ENCODE measurements at places on chromosomes 7 and 10. TPM values are rescaled to one million over a fixed set of nuclear protein-coding genes. Genes with fewer than 3 reads are reported as not detected.
A peak's percentile ranks its signal among the peaks of the same experiment; 100 is the strongest.

- peak overlapping the region; percentile 96 for H3K27ac ChIP-seq
- H3K36me3 ChIP-seq: peaks cover 13% of the 10 kb centered on the region
- H3K4me3 ChIP-seq: peak overlapping the region; percentile 27
- H3K4me1 ChIP-seq: peaks cover 16% of the 10 kb centered on the region
Measured at GRCh38 chr10:73576178-73576889, 14.8 kb downstream of the USP54 start.

DNA sequence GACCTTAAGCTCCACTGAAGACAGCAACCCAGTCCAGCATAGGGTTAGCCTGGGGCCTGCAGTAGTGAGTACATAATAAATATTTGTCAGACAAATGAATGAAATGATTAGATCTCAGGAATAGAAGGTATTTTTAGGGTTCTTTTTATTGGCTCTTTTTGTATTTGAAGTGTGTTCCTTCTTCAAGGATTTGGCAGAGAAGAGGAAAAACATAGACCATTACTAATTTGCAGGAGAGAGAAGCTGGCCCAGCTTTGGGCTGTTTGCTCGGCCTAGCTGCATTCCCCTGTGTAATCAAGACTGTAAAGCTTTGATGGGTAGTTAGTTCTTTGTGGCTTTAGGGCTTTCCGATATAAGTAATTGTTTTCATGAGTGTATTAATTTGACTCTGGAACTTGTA is 64.2 kb downstream of the CNNM2 start:
- no peaks in the 10 kb centered on the region for H3K36me3 ChIP-seq
- no peak overlapping the region for H3K4me3 ChIP-seq
- no peak for DNase-seq

- no peak for DNase-seq
- no peak overlapping the region for H3K4me3 ChIP-seq
- peaks cover 8% of the 10 kb centered on the region for H3K27me3 ChIP-seq
- H3K27ac ChIP-seq: peak overlapping the region; percentile 8
- H3K4me1 ChIP-seq: peaks cover 32% of the 10 kb centered on the region
Measured at GRCh38 chr10:71223347-71224058, 11.1 kb downstream of the UNC5B start.

KLF14 gene
- 0.55 TPM for total RNA-seq

DNA sequence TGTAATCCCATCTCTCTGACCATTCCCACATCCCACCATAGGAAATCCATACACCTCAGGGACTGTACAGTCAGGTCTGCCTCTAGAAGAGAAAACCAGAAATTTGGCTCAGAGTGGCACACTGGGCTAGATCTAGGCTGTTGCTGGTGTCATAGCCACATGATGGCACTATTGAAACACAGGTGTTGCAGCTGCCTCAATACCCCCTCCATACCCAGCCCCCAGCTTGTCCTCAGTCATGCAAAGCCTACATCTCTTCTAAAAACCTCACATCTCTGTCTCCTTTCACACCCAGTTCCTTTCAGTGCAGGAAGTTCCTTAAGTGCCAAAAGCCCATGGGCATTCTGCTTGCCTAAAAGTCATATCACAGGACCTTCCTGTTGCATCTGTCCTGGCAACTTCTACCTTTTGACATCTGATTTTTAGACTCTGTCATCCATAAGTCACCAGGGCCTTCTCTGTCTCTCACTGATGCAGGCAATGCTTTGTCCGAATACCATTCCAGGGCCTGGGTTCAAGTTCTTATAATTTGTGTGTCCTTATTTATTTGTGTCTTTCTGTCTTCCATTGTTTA is 27.0 kb upstream of the HIBADH start:
- DNase-seq: no peak
- no peaks in the 10 kb centered on the region for H3K36me3 ChIP-seq
- H3K4me1 ChIP-seq: peaks cover 12% of the 10 kb centered on the region
- no peak overlapping the region for H3K4me3 ChIP-seq

DNA sequence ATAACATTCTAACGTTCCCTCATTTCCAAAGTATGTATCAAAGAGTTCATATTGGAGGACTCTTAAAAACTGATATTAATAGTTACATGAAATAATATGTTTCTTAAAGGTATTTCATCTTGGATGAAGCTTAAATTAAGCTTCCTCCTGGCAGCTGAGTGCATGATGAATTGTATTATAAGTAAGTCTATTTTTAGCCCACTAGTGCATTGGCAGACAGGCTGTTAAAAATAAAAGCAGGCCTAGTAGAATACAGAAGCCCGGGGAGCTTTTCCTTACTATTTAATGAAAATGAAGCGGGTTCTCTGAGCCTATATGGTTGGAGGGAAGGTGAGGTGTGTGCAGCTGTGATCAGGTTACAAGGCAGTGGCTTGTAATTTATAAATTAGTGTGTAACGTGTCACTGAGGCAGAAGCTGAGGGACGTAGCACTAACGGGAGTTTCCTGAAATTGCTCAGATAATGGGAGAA is 130.7 kb upstream of the KMT2E start:
- H3K4me1 ChIP-seq: peaks cover 11% of the 10 kb centered on the region
- peak overlapping the region; percentile 31 for H3K27ac ChIP-seq
- no peak overlapping the region for H3K4me3 ChIP-seq
- no peak for DNase-seq
- peaks cover 14% of the 10 kb centered on the region for H3K27me3 ChIP-seq
- H3K36me3 ChIP-seq: no peaks in the 10 kb centered on the region

DNA sequence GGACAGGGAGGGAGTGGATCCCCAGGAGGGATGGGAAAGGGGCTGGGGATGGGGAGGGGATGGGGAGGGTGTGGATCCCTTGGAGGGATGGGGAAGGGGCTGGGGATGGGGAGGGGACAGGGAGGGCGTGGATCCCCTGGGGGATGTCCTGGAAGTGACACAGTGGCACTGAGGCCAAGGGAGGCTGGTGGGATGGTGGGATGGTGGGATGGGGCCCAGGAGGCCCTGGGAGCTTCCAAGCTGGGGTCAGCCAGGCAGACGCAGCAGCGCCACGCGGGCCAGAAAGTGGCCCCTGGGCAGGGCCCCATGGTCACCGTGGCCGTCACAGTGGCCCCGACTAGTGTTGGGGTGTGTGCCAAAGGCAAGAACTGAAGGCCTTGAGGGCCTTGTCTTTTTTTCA is 67.8 kb downstream of the INPP5A start:
- H3K4me3 ChIP-seq: no peak overlapping the region
- H3K27me3 ChIP-seq: no peaks in the 10 kb centered on the region
- H3K36me3 ChIP-seq: peaks cover 5% of the 10 kb centered on the region
- no peak overlapping the region for H3K27ac ChIP-seq
- H3K4me1 ChIP-seq: peaks cover 17% of the 10 kb centered on the region

DNA sequence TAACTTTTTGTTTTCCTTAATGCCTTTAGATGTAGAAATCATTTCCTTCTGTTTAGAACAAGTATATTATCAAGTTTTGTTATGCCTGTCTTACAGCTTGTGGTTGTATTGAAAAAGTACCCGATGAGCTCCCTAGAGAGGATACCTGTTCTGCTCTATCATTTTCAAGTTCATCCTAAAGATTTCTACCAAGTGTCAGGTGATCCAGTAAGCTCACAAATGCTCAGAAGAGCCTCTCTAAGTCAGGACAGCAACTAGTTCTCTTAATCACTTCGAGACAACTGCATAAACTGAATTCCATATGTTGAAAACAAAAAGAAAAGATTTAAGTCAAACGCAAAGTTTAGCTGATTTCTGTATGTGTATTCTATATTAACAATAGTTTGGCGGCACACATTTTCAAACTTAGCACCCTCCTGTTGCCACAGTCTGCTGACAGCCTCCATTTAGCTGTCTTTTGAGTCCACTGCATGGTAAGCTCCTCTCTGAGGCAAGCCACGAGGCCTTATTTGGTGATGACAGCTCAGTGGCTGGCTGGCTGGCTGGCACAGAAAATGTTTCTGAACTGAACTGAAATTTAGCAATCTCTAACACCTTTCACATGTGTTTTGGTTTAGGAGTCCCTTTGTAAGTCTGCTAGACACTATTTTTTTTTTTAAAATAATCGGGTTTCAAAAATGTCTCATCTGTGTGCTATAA is 59.4 kb downstream of the SEMA3C start:
- peaks cover 16% of the 10 kb centered on the region for H3K36me3 ChIP-seq
- H3K4me1 ChIP-seq: peaks cover 17% of the 10 kb centered on the region
- H3K27ac ChIP-seq: peak overlapping the region; percentile 71
- DNase-seq: no peak
- H3K4me3 ChIP-seq: no peak overlapping the region

IRF5 gene
- total RNA-seq: 2.5 TPM

- no peaks in the 10 kb centered on the region for H3K36me3 ChIP-seq
- H3K4me3 ChIP-seq: no peak overlapping the region
Measured at GRCh38 chr10:3563298-3563697, 221.7 kb downstream of the KLF6 start.

DNA sequence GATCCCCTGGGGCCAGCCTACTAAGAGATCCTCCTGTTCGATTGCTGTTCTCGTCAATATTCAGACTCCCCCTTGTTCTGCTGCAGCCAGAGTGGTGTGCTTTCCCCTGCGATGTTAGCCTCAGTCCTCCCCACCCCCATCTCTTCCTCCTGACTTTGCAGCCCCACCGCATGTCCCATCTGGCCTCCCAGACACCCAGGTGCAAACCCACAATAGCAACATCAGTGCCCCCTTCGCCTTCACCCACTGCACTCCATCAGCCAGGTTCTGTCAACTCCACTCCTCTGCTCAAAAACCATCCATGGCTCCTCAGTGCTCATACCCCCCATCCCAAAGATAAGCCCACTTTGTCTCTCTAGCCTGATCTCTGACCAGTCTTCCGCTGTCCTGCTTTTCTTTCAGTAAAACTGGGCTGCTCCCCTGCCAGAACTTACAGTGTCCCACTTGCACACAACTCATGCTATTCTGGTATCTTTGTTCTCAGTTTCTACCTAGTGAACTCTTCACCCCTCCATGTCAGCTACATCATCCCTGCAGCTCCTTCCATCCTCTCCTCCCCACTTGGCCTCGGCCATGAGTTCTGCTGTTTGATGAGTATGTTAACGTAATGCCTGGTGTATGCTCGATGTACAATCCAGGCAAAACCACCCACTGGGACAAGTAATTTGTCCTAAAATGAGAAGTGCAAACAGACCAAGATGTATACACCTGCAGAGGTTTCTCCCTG is 26.6 kb downstream of the COL13A1 start:
- H3K36me3 ChIP-seq: peaks cover 3% of the 10 kb centered on the region
- DNase-seq: no peak
- H3K4me3 ChIP-seq: peak overlapping the region; percentile 21
- no peak overlapping the region for H3K27ac ChIP-seq
- H3K4me1 ChIP-seq: peaks cover 37% of the 10 kb centered on the region
- H3K27me3 ChIP-seq: peaks cover 51% of the 10 kb centered on the region

FAM107B gene
- 46.7 TPM for total RNA-seq

HMX2 gene
- total RNA-seq: 0.19 TPM

DNA sequence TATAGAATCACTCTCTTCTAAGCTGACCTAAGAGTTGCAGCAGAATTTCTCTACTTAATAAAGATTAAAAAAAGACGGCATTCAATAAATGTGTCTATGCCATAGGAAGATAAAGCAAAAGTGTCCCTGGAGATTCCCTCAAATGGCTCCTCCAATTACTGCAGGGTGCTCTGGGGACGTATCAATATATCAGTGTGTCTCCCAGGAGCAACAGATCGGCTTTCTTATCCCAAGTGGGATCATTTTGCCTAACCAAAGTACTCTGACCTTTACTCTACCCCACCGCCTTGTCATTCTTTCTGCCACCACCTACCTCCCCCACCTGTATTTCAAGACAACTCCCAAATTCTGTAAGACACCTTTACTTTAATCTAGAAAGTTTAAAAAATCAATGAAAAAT is 202.0 kb upstream of the SEMA3C start:
- no peak for DNase-seq
- H3K4me1 ChIP-seq: peaks cover 10% of the 10 kb centered on the region
- no peak overlapping the region for H3K4me3 ChIP-seq
- no peak overlapping the region for H3K27ac ChIP-seq
- H3K36me3 ChIP-seq: no peaks in the 10 kb centered on the region

SHH gene
- total RNA-seq: 28.3 TPM

DNA sequence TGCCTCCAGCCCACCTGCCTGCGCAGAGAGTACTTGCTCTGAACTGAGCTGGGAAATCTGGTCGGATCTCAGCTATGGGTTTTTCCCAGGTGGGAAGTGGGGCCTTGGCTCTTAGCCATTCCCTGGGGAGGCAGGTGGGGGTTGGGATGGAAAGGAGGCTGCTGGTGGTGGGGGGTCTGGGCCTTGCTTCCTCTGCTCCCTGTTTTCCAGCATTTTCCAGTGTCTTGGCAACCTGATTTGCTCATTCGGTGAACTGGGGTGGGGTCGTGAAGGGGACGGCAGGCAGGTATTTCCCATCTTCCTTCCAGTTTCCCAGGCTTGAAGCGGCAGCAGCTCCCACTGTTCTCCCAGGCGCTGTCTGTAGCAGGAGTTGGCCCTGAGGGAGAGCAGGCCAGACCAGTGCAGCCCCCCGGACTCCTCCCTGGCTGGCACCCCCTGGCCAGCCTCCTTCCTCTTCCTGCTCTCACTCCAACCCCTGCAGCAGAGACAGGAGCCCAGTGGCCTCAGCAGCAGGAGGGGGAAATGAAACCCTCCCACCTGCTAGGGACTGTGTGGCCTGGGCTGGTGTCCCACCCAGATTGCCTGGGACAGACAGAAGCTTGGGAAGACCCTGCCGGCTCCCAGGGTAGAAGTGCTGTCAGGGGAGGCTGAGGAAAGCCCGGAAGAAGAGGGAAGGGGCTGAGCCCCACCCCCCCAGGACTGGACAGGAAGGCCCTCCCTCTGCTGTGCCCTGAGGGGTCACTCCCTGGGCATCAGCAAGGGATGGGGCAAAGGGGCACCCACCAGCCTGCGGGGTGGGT is 6.6 kb downstream of the TRIM8 start:
- H3K27me3 ChIP-seq: no peaks in the 10 kb centered on the region
- peaks cover 13% of the 10 kb centered on the region for H3K36me3 ChIP-seq
- peaks cover 21% of the 10 kb centered on the region for H3K4me1 ChIP-seq
- no peak for DNase-seq
- H3K27ac ChIP-seq: no peak overlapping the region
- H3K4me3 ChIP-seq: no peak overlapping the region

PILRA gene
- 2.8 TPM for total RNA-seq

DNA sequence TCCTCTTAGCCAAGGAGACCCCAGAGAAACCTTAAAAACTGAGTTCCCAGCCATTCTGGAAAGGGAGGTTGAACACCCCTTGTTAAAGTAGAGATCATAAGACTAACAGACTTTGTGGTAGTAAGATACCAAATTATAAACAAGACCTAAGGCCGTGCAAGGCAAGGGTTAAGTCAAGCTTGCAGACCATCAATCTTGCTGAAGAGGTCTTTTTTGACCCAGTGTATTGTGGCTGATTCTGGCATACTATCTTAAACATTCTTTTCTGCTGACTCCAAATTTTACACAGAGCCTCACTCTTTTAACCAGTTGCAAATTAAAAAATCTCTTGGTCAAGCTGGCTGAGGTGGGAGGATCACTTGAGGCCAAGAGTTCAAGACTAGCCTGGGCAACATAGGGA is 1.2 kb upstream of the TBRG4 start:
- peak overlapping the region; percentile 98 for H3K4me3 ChIP-seq
- H3K27me3 ChIP-seq: peaks cover 35% of the 10 kb centered on the region
- H3K4me1 ChIP-seq: peaks cover 17% of the 10 kb centered on the region
- DNase-seq: no peak
- H3K27ac ChIP-seq: peak overlapping the region; percentile 100

DNA sequence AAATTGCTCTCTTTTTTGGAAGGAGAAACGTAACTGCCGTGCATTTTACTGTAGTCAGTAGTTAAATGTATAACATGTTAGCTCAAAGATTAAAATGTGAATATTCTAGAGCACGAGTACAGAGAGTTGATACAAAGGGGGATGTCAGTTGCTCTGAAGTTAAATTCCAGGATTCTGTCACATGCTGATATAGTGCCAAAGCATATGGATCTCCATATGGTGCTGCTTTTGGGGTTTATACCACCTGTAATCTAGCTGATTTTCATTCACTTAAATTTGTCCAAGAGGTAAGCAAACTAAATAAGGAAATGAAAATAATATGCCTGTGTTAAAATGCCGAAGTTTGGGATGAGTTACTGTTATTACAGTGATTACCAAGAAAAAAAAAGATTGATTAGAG is 298.6 kb downstream of the EXOC4 start:
- H3K4me3 ChIP-seq: no peak overlapping the region
- peaks cover 4% of the 10 kb centered on the region for H3K4me1 ChIP-seq
- H3K36me3 ChIP-seq: no peaks in the 10 kb centered on the region
- no peaks in the 10 kb centered on the region for H3K27me3 ChIP-seq

TMEM213 gene
- total RNA-seq: not detected

All from type B pancreatic cell (in vitro differentiated cells).